K562 (cell line): ENCODE measurements at places on chromosomes 2 and 18. TPM values are rescaled to one million over a fixed set of nuclear protein-coding genes. Genes with fewer than 3 reads are reported as not detected.

CCNYL1 gene
- 4.0 and 5.2 TPM in 2 replicates for polyA plus RNA-seq

CFC1 gene
- polyA plus RNA-seq, result not detected in 2 replicates

PROM2 gene
- polyA plus RNA-seq, result not detected in 2 replicates

SLC23A3 gene
- 0.07 TPM in 1 of 2 replicates, not detected in the other for polyA plus RNA-seq

GPR45 gene
- not detected in 2 replicates for polyA plus RNA-seq

GTF2A1L gene
- 0.05 TPM in 1 of 2 replicates, not detected in the other for polyA plus RNA-seq

TWIST2 gene
- not detected in 2 replicates for polyA plus RNA-seq

LYPD1 gene
- not detected in 2 replicates for polyA plus RNA-seq

SYT4 gene
- polyA plus RNA-seq, result not detected in 2 replicates

LIPG gene
- 1.3 and 1.9 TPM in 2 replicates for polyA plus RNA-seq

CAPG gene
- polyA plus RNA-seq, result 83.4 and 90.4 TPM in 2 replicates

EVX2 gene
- polyA plus RNA-seq, result not detected in 2 replicates

KCNS3 gene
- 0.08 and 0.20 TPM in 2 replicates for polyA plus RNA-seq

SPIRE1 gene
- polyA plus RNA-seq, result 8.0 and 8.1 TPM in 2 replicates

TOGARAM2 gene
- not detected in 2 replicates for polyA plus RNA-seq

TCF23 gene
- not detected in 2 replicates for polyA plus RNA-seq

MOGAT1 gene
- not detected in 2 replicates for polyA plus RNA-seq

GPATCH11 gene
- 15.2 and 15.6 TPM in 2 replicates for polyA plus RNA-seq

GAL3ST2 gene
- polyA plus RNA-seq, result 0.38 TPM in 1 of 2 replicates, not detected in the other

KIAA2012 gene
- polyA plus RNA-seq, result not detected in 2 replicates

GPAT2 gene
- 0.42 and 1.2 TPM in 2 replicates for polyA plus RNA-seq

UBXN4 gene
- polyA plus RNA-seq, result 57.3 and 62.5 TPM in 2 replicates

TRAF3IP1 gene
- polyA plus RNA-seq, result 3.2 and 4.5 TPM in 2 replicates

ICA1L gene
- polyA plus RNA-seq, result 0.86 and 1.7 TPM in 2 replicates

MFSD2B gene
- polyA plus RNA-seq, result 8.4 and 9.9 TPM in 2 replicates

ELOA2 gene
- polyA plus RNA-seq, result not detected in 2 replicates

SGPP2 gene
- not detected in 2 replicates for polyA plus RNA-seq

RBM44 gene
- polyA plus RNA-seq, result 0.20 and 0.25 TPM in 2 replicates

ASTL gene
- polyA plus RNA-seq, result not detected in 2 replicates

UGT1A8 gene
- not detected in 2 replicates for polyA plus RNA-seq
